CD4-positive, CD25-positive, alpha-beta regulatory T cell (primary cell): ENCODE measurements at places on chromosomes 3 and 15.

DNA sequence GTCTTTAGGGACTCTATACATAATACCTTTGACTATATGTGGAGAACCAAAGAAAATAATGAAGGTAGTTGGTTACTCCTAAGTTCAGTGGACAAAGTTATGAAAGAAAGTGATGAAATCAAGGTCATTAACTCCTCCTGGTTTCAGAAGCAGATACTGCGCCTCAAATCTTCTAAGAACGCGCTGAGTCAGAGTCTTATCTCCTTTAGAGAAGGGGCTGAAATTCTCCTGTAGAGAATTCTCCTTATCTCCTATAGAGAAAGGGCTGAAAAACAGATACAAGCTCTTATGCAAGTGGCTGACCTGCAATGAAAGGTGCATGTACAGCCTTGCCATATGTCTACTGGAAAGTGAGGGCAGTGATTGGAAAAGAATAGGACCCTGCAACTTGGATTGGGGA lies 824.2 kb downstream of the NSUN3 start:
- no peak for DNase-seq

DNA sequence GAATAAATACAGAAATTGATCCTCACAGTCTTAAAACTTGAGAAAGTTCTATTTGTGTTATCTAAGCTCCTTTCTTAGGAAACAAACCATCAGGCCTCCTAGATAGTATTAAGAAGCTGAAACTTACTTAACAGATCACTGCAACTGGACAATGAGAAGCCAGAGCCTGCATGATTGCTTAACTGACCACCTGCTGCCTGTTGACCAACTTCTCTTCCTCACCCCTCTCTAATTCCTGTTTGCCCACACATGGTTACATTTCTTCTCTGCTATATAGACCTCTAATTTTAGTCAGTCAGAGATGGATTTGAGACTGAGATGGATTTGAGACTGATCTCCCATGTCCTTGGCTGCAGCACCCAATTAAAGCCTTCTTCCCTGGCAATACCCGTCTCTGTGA lies 13.5 kb downstream of the CCPG1 start:
- no peak for DNase-seq

- DNase-seq = no peak
Measured at GRCh38 chr3:14297305-14297704, 105.1 kb upstream of the SLC6A6 start.

GRCh38 chr3:72065872-72066641 lies 281.1 kb upstream of the PROK2 start:
- DNase-seq = no peak

GRCh38 chr15:59063042-59063441 lies 41.9 kb upstream of the CCNB2 start:
- DNase-seq = peak; percentile 42

DNA sequence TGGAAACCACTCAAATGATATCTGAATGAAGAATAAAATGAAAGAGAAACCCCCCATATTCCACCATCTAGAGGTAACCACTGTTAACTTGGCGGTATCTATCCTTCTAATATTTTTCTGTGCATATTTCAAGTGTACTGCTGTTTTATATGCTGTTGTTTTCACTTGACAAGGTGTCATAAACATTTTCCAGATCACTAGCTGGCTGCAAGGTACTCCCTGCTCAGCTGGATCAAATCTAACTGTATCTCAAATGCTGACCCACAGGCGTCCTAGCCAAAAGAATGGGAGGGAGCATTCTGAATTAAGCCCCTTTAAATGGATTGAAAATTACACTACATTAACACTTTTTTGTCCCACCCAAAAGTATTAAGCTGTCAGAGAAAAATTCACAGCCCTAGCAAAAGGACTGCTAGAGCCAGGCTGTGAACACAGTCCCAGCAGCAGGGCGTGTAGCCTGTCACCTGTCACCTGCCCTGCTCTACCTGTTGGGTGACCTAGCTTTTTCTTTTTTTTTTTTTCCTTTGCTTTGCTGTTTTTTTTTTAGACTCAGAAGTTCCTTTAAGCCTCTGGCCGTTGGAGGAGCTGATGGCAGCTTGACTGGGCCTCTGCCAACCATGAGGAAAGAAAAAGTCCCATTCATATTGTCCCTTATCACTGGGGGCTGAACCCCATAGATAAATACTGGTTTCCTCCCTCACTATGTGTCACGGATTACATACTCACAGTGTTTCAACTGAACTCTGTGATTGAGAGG lies 93.7 kb upstream of the TSC22D2 start:
- no peak for DNase-seq

GRCh38 chr15:59976480-59977271 lies 27.4 kb upstream of the FOXB1 start:
- peak; percentile 94 for DNase-seq

DNA sequence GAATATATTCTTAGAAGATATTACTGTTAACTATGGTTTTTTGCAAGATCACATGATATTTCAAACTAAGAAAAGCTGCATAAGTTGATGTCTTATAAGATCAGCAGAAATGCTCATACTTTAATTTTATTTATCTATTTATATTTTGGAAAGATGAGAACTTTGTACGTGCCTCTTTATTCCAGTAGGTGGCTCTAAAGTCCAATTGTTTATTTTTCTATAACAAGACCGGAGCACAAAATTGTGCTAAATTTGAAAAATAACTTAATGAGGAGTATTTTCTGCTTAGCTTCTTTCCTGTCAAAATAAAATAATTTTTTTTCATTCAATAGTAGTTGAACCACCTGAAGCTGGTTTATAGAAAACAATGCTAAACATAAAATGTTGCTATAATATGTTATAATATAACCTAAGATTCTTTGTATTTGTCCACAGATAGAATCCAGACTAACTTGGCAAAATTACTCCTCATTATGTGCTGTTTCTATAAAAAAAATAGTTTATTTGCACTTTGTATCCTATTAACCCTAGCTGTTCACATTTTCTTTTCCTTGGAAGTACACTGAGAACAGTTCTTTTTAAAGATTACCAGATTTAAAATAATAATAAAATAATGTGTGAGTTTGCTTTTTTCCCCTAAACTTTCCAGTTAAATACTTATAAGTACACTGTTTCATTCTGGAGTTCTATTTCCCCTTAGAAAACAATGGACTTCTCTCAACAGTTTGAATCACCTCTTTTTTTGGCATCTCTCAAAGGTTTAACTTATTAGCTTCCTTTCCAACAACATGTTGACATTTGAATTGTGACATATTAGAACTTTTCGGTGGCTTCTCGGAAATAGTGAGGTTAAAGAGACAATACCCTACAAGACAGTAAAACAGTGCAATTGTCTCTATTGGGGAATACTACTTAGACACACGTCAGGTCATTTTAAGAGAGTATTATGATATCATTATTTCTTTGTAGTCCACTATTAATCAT lies 530.0 kb downstream of the MECOM start:
- no peak for DNase-seq

GRCh38 chr3:166879661-166880060 lies 500.4 kb downstream of the ZBBX start:
- DNase-seq = no peak

GRCh38 chr3:89000886-89001285 lies 106.5 kb upstream of the EPHA3 start:
- DNase-seq = no peak

- no peak for DNase-seq
Measured at GRCh38 chr3:194588236-194588635, 45.0 kb downstream of the TMEM44 start.

DNA sequence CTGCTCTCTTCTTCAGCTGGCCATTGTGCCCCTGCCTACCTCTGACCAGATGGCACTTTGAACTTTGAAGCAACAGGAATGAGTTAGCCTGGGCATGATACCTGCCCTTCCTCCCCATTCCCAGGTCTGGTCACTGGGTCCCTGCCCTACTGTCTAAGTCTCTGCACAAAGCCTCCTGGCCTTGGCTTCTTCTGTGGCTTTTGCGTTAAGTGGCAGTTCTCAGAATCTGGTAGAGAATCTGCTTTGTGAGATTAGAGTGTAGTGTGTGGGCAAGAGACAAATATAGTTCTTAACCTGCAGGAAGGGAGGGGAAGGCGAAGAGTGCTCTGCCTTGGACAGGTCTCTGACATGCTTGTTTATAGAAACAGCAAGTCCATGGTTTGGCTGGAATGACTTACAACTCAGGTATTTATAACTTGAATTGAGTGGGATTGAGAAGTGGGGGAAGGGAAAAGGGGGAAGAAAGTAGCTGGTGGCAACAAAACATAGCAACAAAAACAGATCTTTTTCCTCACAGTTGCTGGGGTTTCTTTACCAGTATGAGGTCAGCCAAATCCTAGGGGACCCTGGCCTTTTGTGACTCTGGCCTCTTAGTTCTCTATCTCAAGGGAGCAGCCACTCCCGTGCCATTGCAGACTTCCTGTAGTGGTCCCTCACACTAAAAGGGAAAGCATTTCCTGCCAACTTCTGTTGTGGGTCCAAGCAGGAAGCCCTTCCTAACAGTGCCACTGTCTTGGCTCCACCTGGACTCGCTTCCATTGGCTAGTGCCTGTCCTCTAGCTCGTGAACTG lies 16.7 kb downstream of the MAPKBP1 start:
- DNase-seq = no peak

GRCh38 chr3:113741086-113741485 lies 5.0 kb downstream of the NAA50 start:
- DNase-seq = no peak

GRCh38 chr3:193805448-193805847 lies 212.4 kb downstream of the OPA1 start:
- no peak for DNase-seq

DNA sequence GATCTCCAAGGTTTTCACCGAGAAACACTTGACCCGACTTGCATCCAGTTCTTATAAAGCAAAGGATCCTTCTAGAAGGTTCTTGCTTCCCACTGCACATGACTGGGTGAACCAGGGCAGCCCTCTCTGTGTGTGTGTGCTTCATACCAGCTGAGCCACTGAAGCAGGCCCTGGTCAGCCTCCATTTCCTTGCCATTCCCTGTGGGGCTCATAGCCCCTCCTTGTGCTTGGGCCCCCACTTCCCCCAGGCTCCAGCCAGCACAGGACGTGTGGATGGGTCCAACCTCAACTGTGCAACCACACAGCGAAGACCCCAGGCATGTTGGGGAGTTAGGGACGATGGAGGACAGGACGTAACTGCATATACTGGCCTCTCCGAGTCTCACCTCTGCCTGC lies 15.5 kb downstream of the KLF15 start:
- DNase-seq = no peak
